A172 (cell line): ENCODE measurements at places on chromosomes 6 and 20. TPM values are rescaled to one million over a fixed set of nuclear protein-coding genes. Genes with fewer than 3 reads are reported as not detected.

TMEM239 gene
- total RNA-seq = not detected in 2 replicates

CD109 gene
- 18.4 and 24.3 TPM in 2 replicates for total RNA-seq

MLN gene
- total RNA-seq = not detected in 2 replicates

DNA sequence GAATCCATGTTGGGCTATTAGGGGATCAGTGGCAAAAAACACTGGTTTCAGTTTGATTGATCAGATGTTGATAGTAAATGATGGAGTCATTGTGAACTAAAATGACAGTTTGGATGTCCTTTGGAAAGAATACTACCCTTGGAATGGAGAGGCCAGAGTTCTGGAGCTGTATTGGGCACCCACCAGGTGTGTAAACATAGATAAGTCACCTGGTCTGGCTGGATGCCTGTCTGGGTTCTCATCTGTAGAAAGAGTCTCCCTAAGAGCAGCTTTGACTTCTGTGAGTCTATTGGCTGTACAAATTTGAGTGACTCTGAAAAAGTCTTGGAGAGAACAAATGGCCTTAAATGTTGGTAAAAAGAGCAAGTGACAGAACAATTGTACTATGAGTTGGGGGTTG, 115.0 kb downstream of the SCP2D1 start:
- no peak for DNase-seq

RHAG gene
- total RNA-seq = not detected in 2 replicates

DNA sequence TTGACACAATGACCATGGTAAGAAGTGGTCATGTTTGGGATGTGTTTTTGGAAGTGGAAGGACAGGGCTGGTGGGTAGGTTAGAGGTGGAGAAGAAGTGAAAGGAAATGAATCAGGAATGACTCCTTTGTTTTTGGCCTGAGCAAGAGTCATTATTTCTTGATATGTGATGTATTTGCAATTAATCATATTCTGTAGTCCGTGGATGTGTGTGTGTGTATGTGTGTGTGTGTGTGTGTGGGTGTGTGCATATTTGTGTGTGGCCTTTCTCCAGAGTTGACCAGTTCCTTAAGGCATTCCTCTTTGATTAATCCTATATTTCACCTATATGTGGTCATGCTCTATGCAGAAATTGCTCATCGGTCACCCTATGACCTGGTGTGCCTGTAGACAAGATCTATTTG, 130.7 kb downstream of the UTRN start:
- DNase-seq = peak; percentile 32
